ENCODE measurements at places on chromosomes 3 and 15. TPM values are rescaled to one million over a fixed set of nuclear protein-coding genes. Genes with fewer than 3 reads are reported as not detected.

DNA sequence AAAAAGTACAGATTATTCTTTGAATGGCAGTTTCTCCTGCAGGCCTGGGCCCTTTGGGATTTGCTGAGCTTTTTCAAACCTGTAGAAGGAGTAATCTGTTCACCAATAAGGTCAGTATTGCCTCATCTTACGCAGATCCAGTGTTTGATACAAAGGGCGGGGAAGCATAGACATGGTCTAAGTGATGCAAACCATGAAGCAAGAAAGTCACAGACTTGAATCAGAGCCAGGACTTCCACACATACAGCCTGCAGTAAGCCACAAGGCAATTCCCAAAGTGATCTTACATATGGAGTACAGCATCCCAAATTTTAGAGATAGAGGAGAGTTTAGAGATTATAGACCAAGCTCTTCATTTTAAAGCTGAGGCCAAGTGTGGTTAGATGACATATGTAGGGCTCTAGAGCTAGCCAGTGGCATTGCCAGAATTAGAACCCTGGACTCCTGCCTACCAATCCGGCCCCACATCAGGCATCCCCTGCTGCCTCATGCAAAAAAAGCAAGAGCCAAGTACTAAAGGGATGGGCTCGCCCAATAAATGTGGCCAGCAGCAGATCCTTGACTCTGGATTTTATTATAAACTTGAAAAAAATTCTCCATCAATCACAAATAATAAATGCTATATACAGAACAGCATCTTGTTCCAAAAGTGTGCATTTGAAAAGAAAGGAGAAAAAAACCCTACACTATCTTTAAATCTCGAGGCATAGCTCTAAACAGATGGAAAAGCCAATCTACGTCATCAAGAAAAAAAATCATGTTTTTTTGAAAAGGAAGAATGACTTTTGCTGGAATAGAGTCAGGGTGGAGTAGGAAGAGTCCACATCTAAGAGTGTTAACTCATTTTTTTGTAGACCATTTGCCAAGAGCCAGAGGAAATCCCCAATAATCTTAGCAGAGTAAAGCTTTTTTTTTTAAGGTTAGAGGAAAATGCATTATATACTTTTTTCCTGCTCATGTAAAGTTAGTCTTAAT is 24.0 kb downstream of the ABI3BP start:
- DNase-seq = no peak

DNA sequence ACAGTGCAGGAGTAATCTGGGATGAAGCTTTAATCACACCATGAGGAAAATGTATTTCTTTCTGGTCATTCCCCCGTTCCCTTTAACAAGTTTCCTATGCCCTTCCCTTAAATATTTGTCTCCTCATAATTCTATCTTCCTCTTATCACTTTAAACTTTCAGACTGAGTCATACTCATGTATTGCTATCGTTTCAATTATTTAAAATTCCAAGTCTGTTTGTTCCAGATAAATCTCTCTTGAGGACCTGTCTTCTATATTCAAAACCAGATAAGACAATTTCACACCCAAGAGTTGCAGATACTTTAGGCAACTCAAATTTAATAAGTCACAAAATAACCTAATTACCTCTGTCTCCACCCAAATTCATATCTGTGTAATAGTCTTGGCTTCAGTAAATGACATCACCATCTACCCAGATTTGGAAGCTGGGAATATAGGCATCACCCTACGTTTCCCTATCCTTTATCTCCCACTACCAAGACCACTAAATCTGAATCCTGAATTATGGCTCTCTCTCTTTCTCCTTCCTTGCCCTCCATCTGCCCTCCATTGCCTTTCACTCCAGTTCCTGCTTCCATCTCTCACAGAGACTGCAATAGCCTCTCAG is 220.1 kb downstream of the PYDC2 start:
- no peak for DNase-seq

- DNase-seq = no peak
Measured at GRCh38 chr3:35782355-35782754, 143.0 kb downstream of the ARPP21 start.

DNA sequence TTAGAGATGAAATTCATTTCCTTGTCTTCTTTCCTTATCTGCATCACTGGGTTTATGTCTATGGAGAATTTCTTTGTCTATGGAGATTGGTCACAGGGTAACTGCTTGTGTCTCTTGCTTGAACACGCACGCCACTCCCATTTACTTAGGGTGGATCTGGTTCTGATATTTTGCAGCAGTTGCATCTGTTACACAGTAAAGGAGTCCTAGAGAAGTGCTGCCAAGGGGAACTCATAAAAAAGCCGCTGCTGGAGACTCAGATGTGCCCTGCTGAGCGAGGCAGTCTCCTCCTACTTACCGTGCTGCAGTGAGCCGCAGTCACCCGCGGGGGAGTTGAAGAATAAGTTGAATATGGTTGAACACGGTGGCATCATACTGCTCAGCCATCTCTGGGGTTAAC is 105.2 kb upstream of the KLHL25 start:
- no peak for DNase-seq

DNA sequence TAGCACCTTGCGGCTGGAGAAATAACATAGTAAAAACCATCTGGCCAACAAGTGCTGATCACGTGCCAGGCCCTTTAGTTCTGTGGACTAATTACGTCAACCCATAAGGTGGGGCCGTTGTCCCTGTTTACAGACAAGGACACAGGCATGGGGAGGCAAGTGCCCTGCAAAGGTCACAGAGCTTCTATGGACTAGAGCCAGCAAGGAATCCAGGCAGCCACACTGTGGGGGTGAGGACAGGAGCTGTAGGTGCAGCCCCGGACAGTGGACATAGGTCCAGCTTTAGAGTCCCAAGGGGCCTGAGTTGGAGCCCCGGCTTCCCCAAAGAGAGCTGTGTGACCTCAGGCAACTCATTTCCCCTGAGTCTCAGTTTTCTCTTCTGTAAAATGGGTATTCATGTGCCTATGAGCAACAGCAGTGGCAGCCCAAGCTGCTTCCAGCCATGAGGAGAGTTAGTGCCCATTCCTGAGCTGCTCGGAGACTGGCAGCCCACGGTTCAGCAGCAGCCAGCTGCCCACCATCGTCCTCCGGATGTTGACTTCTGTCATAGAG is 13.9 kb downstream of the CHST13 start:
- no peak for DNase-seq

DNA sequence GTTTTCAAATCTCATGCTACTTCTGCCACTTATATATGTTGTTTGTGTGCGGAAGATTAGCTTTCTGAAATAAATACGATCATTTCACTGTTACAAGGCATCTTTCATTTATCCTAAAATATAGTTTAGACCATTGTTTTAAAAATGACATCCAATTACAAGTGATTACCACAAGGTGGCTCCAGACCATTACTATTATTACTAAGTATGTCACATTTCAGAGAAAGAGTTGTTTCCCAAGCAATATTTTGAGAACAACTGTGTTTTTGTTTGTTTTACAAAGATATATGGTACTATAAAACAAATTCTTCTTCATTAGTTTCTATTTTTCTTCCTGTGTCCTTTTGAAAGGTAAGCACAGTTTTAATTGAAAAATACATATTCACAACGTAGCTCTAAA is 136.0 kb upstream of the RAP2B start:
- DNase-seq = no peak

DNA sequence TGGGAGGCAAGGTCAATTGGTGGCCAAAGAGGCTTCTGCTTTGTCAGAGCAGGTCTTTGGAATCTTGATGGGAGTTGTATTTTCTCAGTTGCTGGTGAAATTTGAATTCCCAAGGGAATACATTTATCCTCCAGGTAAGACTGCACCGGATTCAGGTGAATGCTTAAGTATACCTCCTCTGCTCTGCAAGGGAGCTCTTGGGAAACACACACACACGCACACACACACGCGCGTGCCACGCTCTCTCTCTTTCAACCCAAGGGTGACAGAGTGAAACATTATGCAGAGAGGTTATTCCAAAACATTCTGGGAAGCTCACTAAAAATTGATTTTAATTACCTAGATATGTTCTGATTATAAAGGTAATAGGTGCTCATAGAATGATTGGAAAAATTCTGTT is 33.7 kb downstream of the ST6GAL1 start:
- DNase-seq = no peak

GRCh38 chr3:73622091-73622805 is 2.5 kb downstream of the PDZRN3 start:
- no peak for DNase-seq

- no peak for DNase-seq
Measured at GRCh38 chr15:41952013-41952563, 20.3 kb downstream of the EHD4 start.

Gene PROS1
- total RNA-seq = 2.5 TPM

Gene SAXO2
- total RNA-seq = 3.1 TPM

Gene TNIK
- total RNA-seq = 42.0 TPM
